Fibroblast of villous mesenchyme (primary cell): ENCODE measurements at places on chromosomes 5 and 9. TPM values are rescaled to one million over a fixed set of nuclear protein-coding genes. Genes with fewer than 3 reads are reported as not detected.

DNA sequence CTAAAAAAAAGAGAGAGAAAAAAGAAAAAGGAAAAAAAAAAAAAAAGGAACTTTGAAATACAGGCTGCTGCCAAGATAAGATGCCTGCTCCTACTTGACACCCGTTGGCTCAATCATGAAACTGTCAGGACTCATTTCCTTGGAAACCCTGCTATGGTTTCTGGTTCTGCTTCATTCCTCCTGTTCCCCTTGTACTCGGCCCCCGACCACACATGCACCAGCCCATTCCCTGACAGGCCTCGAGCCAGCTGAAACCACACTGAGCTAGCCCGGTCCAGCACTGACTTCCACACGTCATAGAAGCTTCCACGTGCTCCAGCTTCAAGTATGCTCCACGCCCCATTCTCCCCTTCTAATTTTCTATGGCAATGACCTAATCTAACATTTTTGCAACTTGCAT is 93.2 kb downstream of the MYO10 start:
- DNase-seq = peak; percentile 34

Gene DROSHA
- total RNA-seq = 37.0 and 54.8 TPM in 2 replicates

DNA sequence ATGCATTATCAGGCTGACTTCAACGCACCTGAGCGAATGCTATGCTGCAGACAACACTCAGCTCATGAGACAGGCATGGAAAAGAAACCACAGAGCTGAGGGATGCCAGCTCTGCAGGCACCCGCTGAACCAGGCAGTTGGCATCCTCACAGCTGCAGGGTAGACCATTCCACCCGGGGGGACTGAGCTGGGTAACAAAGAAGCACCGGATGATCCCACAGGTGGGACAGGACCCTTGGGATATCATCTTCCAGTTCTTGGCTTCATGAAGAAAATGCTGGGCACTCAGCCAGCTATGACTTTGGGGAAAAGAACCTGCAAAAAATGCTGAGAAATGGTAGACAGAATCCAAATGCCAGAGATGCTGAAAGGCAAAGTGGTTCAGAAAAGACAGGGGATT is 9.6 kb downstream of the EPB41L4B start:
- DNase-seq = no peak

Gene FOXD4L4
- under 0.01 TPM in 1 of 2 replicates, not detected in the other for total RNA-seq

Gene SPATA31C2
- under 0.01 TPM in 1 of 2 replicates, not detected in the other for total RNA-seq

GRCh38 chr5:132253452-132254320 is 3.8 kb upstream of the PDLIM4 start:
- no peak for DNase-seq

Gene TNPO1
- 225 and 412 TPM in 2 replicates for total RNA-seq

GRCh38 chr5:75616971-75617621 is 5.8 kb downstream of the ANKDD1B start:
- peak; percentile 76 for DNase-seq

Gene PCDHGA3
- total RNA-seq = 3.2 and 4.3 TPM in 2 replicates

DNA sequence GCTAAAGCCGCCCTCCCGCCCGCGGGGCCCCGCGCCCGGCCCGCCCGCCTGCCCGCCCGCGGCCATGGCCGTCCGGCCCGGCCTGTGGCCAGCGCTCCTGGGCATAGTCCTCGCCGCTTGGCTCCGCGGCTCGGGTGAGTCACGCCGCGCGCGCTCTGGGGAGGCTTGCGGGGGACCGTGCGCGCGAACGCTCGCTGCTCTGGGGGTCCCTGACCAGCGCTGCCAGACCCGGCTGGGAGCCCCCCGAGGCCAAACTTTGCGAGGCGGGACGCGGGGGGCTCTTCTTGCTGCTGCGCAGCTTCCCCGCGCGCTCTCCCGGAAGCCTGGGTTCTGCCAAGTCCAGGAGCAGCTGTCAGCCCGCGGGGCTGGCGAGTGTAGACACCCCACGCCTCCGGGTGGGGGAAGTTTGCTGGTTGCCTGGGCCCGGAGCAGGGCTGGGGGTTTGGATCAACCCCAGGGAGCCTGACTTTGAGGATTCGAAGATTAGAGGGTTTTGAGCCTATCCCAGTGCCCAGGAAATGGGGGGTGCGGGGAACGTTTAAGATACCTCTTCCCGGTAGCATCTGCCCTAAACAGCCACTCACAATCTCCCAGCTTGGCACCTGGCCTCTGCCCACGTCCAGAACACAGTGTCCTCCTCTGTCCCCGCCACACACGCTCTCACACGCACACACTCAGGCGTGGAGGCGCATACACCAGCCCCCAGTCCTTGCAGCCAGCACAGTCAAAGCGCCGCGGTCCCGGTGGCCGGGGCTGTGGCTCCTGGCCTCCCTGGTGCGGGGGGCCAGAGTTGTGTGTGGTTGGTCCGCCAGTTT is 535 bp downstream of the UNC5A start:
- peak; percentile 4 for DNase-seq

Gene LHX3
- not detected in 2 replicates for total RNA-seq

DNA sequence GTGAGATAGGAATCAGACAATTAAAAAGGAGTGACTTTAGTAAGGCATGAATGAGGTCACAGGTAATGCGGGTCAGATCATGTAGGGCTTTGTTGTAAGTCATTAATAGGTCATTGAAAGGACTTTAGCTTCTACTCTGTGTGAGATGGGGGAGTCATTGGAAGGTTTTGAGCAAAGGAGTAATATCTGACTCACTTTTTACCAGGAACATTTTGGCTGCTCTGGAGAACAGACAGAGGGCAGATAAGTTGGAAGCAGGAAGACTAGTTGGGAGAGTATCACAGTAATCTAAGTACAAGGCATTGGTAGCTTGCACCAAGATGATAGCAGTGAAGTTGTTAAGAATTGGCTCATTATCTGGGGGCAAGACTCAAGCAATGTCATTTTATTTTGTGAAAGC is 37.4 kb downstream of the KIF2A start:
- DNase-seq = no peak

Gene WHRN
- 1.3 and 1.6 TPM in 2 replicates for total RNA-seq

Gene CDH18
- total RNA-seq = under 0.01 and 0.43 TPM in 2 replicates

- DNase-seq = peak; percentile 19
Measured at GRCh38 chr5:64165500-64166200, at the start of gene RNF180. TSS of gene RNF180 (plus strand) at chr5:64165843. CDS start at chr5:64200808, 34,965 bp downstream.

DNA sequence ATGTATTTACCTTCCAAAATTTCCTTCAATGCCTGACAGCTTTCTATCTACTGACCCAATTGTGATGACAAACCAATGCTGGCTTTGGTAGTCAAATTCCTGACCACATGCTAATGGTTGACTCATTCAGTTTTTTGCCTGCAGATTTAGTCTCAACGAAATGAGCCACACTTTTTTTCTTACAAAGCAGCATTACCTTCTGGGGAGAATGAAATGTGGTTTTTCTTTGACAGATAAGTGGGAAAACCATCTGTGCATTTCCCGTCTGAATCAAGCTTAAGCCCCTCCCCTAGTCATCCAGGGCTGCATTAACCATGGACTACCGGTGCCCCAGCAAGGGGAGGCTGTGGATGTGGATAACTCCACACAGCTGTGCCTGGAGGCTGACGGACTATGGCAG is 99.6 kb upstream of the TAF11L2 start:
- peak; percentile 85 for DNase-seq

DNA sequence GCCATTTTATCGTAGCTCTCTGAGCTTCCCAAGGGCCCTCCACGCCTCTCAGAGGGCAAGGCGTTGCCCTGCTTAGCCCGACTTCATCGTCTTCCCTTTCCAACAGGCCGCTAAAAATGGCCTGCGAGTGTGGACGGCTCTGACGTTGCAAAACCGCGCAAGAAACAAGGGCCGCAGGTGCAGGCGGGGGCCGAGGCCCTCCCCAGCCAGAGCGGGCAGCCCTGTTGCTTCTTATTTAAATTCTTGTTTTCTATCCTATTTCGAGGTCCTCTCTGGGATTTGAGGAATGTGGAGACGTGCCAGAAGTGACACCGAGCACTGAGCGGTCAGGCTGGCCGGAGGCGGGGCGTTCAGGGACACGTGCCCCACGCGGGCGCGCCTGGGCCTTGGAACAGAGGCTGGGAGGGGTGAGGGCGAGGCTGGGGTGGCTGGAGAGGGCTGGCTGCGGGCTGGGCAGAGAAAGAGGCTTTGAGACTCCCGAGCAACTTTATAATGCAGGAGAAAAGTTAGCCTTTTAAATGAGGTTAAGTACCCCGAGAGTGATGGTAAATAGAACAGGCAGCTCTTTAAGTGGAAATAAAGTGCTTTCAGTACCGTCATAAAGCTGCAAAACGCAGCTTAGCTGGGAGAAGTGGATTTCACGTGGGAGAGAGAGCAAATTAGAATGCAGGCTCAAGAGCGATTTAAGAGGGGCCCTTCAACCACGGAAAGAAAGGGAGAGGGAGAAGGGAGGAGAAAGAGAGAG is 243.6 kb downstream of the AUH start:
- peak; percentile 85 for DNase-seq

- no peak for DNase-seq
Measured at GRCh38 chr5:124658867-124659557, 87.4 kb downstream of the ZNF608 start.

Gene LRRC19
- not detected in 2 replicates for total RNA-seq
